Ureter (tissue), 1 donor: ENCODE measurements at places on chromosomes 1 and 21.

- DNase-seq: no peak
Observed at GRCh38 chr1:21575351-21575942, 66.2 kb downstream of the ALPL start.

DNA sequence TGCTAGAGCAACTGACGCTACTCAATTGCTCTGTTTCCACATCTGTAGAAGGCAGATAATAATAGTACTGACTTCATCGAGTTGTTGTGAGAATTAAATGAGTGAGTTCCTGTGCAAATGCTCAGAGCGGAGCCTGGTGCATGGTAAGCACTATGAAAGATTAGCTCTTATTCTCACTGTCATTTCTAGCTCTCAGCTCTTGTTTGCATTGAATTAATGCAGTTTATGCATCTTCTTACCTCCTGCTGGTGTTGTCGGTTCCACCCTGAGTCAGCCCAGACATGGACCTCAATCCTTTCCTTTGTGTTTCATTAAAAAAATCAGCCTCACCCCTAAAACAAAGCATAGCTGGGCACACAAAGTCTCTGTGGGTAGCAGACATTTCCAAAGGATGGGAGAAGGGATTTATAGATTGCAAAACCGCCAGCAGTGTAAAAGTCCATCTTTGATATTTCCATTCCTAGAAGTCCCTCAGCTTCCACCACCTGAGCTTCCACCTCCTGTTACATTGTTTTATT lies 254.4 kb upstream of the CSF3R start:
- no peak for DNase-seq

- no peak for DNase-seq
Observed at GRCh38 chr1:24764848-24765247, 19.6 kb downstream of the CLIC4 start.

- DNase-seq: no peak
Observed at GRCh38 chr1:41700986-41701535, 216.6 kb upstream of the EDN2 start.

- DNase-seq: no peak
Observed at GRCh38 chr1:59577774-59578173, 237.0 kb upstream of the HOOK1 start.

- no peak for DNase-seq
Observed at GRCh38 chr1:175887521-175887920, 144.1 kb upstream of the TNR start.

DNA sequence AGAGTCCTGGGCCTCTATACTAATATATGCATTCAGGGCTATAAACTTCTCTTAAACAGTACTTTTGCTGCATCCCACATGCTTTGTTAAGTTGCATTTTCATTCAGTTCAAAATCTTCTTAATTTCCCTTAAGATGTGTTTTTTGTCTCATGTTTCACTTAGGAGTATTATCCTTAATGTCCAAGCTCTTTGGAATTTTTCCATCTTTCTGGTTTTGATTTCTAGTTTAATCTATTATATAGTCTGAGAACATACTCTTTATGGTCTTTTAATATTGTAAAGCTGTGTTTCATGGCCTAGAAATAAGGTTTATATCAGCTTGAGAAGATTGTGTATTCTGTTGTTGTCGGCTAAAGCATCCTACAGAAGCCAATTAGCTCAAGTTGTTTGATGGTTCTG lies 1041.8 kb downstream of the PLA2G4A start:
- no peak for DNase-seq

DNA sequence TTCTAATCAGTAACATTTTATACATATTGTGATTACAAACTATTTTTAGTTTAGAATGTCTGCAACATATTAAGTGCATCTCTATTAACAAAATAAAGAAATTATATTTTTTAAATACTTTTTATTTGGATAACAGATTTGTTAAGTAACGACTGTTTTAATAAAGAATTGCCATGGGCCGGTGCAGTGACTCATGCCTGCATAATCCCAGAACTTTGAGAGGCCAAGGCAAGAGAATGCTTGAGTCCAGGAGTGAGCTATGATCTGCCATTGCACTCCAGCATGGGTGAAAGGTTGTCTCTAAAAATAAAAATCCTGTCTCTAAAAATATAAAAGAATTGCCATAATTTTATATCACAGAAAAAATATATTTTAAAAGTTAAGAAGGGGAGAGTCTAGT lies 4.1 kb downstream of the LRRIQ3 start:
- no peak for DNase-seq

DNA sequence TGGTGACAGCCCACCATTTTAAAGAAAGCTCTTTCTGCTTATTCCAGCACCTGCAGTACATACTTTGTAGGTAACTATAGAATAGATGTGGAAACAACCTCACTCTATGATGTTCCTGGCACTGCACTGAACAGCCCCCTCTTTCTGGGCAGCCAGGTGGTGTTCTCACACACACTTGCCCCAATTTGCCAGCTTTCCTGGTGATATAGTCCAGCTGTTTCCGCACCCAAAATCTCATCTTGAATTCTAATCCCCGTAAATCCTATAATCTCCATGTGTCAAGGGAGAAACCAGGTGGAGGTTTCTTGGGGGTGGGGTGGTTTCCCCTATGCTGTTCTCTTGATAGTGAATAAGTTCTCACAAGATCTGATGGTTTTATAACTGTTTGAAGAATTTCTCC lies 102.2 kb downstream of the FCRL5 start:
- DNase-seq: no peak

GRCh38 chr1:69077633-69078032 lies 490.1 kb upstream of the LRRC7 start:
- DNase-seq: no peak

DNA sequence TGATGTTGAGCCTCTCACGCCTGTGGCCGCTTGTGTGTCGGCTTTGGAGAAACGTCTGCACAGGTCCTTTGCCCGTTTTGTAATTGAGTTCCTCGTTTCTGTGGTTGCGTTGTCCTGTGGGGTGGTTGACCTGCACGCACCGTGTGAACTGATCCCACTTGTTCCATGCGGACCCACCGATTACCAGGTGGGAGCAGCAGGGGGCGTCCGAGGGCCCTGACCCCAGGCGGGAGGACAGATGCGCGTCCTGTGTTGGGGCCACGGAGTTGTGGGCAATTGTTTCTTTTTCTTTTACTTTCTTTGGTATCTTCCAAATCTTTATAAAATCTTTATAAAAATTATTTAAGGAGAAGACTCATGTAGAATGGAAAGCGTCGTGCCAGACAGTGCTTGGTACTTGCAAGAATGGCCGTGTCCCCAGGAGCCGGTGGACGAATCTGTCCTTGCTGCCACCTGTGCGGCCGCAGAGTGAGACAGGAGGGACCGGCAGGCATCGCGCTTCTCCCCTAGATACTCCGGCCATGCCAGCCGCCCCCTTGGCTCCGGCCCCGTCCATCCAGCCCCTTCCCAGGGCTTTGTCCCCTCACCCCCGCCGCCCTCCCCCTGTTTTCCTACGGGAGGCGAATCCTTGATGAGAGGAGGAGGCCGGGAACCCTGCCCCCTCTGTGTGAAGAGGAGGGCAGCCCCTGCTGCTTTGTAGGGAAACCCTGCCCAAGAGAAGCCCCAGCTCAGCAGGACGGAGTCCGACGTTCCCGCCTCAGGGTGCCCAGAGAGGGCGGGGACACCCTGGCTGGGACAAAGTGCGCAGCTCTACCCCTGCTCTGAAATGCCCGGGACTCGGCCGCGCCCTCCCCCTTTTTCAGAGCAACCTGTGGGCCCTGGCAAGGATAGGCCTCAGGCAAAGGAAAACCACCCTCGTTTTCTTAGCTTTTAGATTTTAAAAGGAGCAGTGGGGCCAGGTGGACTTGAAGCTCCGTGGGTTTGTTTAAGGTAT lies 41.7 kb downstream of the PRKCZ start:
- no peak for DNase-seq

DNA sequence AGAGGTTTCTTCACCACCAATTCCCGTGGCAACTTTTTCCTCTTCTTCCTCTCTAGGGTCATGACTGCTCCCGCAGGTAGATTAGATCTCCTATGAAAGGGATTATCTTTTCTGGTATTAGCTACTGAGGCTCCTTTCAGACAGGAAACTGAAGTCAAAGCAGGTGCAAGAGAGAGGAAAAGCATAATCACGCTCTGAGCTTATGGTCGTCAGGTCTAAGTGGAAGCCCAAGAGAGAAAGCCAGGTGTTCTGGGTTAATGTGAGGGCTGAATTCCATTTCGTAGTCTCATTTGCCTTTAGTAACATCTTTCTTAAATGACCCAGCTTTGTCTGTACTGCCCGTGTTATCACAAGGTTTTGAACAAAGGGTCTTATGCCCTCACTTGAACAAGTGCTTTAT lies 8.3 kb upstream of the MAP3K21 start:
- DNase-seq: no peak

GRCh38 chr1:161799792-161800191 lies 33.7 kb downstream of the ATF6 start:
- DNase-seq: no peak

DNA sequence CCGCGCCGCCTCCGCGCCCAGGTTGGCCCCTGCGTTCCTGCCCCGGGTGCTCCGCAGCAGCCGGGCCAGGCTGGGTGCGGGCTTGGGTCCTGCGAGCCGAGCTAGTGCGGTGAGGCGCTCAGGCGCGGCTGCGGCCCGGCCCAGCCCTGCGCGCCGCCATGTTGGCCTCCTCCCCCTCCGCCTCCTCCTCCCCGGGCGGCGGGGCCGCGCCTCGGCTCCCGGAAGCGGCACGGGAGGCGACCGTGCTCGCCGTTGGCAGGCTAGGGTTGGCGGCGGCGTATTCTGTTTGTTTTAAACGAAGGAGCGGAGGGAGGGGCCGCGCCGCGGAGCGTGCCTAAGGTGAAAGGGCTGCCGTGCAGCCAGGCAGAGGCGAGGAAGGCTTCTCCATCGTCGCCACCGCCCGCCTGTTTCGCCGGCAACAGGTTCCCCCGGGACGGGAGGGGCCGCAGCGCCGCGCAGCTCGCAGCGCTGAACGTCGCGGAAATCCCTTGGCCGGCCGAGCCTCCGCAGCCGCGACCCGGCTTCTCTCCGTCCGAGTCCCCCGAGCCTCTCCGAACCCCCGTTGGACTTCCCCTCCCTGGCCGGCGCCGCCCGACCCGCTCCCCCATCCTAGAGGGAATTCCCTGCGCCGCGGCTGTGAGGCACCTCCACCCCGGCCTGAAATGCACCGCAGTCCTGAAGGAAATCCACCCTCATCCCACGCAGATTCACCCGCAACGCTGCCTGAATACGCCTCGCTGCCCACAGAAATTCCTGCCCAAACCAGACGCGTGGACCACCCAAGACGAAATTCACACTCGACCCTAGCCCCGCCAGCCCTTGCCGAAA lies at the start of gene USP24:
Gene USP24 (minus strand): TSS at position 171 of the 828 bp plus-strand sequence. CDS start 251 bp downstream, outside the sequence.
- DNase-seq: peak; percentile 83

DNA sequence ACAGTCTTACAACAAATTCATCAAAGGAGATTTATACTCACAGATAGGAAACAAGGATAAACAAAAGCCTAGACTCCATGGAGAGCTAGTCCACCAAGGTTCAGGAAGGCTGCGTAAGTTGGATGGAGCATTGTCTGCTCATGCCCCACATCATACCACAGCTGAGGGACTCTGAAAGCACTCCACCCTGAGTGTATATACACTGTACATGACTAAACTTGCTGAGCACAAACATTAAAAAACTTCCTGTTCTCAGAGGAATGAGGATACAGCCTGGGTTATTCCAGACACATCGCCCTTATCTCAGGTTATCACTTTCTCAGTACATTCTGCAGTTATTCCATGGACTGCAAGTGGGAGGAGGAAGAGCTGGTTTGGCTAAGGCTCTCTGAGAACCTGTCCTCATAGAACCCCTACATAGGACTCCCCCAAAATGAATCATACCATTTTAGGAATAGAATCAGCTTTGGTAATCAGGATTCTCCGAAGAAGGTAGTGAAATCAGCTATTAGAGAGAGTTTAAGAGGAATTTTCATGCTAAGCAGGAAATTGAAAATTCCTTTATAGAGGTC lies 58.0 kb upstream of the PRMT6 start:
- peak; percentile 52 for DNase-seq

DNA sequence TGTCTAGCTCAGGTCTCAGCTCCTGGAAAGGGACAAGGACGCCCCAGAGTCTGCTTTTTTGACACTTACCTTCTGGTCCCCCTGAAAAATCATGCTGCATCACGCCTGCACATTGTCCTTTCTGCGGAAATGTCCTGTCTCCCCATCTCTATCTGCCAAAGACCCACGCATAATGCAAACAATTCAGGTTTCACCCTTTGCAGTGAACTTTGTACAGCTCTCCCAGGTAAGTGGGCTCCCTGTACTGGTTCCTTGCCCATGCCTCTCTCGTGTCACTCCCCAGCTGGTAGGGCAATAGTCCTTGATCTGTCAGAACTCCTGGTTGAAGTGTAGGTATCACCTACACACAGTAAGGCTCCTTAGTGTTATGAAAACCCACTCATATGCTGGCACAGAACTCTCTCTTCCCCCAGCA lies 102.9 kb upstream of the IRF2BP2 start:
- DNase-seq: no peak

GRCh38 chr1:232260861-232261260 lies 369.1 kb downstream of the SIPA1L2 start:
- no peak for DNase-seq

- DNase-seq: no peak
Observed at GRCh38 chr1:231695439-231696255, 69.1 kb downstream of the DISC1 start.

- no peak for DNase-seq
Observed at GRCh38 chr21:42809577-42810475, 69.5 kb downstream of the WDR4 start.

GRCh38 chr1:107138166-107138565 lies 2.7 kb upstream of the NTNG1 start:
- DNase-seq: no peak

- DNase-seq: no peak
Observed at GRCh38 chr1:178485541-178485981, 11.2 kb downstream of the CLEC20A start.

DNA sequence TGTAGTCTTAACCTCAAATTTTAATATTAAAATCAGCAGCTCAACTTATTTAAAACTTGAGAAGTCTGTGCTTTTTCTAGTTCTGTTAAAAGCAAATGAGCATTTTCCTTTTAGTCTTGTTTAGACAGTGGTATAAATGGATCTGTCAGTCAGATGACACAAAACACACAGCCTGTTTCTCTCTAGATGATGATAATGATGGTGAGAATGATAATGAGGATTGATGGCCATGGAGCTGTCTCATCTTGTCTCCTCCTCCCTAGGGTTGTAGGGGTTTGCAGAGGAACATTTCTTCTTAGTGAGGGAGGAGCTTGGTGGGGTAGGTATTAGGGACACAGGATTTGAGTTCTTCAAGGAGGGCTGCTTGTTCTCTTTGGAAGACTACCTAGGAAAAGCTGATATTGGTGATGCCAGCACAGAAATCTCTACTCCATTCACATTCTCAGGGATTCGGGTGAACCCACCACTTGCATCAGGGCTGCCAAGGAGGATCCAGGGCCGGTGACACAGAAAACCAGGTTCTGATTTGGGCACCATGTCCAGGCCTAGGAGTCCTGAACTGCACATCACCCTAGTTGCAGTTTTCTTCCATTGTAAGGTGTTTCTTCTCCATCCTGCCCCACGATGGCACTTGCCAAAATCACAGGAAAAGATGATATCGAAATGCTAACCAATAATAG lies 147.6 kb downstream of the RHOU start:
- peak; percentile 10 for DNase-seq

- no peak for DNase-seq
Observed at GRCh38 chr1:99566290-99567021, 79.5 kb upstream of the PALMD start.
